RWPE2 (cell line): ENCODE measurements at places on chromosomes 5 and 9.
A peak's percentile ranks its signal among the peaks of the same experiment; 100 is the strongest.

DNA sequence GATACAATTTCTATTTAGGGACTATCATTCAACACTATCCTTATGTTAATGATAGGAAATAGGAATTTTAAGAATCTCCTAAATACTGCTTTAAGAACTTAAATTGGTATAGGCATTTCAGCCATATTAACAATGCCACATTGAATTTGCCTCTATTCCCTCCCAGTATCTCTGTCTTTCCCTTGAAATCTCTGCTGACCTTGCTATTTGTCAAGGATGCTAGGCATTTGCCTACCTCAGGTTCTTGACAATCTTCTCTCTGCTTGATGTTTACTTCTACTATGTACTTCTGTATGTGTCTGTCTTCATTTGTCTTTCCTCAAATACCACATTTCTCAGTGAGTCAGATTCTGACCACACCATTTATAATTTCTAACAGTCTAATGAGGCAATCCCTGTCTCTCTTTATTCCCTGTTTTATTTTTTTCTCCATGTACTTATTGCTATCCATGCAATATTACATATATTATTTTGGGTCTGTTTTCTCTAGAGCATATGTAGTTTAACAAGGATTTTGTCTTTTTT, 1461.4 kb upstream of the CDH9 start:
- no peak for DNase-seq

- DNase-seq = peak; percentile 74
These were observed 37.1 kb upstream of the FAM169A start for GRCh38 chr5:74903165-74903787.

GRCh38 chr9:109907810-109908458, 127.9 kb downstream of the PALM2AKAP2 start:
- no peak for DNase-seq

- no peak for DNase-seq
These were observed 284.5 kb downstream of the ZNF608 start for GRCh38 chr5:124461941-124462340.

DNA sequence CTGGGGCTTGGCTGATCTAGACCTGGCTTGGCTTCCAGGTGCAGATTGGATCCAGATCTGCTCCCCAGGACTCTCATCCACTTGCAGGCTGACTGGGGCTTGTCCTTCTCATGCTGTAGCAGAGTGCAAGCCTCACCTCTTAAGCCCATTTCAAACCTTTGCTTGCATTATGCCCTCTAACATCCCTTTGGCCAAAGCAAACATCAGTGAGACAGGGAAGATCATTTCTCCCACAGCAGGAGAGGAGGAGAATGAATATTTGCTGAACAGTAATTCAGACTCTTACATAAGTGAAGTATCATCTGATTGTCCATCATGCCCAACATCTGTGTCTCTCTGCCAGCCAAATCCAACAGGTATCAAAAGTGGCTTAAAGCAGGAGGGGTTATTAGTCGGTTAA, 194.9 kb downstream of the C9orf152 start:
- DNase-seq = no peak

DNA sequence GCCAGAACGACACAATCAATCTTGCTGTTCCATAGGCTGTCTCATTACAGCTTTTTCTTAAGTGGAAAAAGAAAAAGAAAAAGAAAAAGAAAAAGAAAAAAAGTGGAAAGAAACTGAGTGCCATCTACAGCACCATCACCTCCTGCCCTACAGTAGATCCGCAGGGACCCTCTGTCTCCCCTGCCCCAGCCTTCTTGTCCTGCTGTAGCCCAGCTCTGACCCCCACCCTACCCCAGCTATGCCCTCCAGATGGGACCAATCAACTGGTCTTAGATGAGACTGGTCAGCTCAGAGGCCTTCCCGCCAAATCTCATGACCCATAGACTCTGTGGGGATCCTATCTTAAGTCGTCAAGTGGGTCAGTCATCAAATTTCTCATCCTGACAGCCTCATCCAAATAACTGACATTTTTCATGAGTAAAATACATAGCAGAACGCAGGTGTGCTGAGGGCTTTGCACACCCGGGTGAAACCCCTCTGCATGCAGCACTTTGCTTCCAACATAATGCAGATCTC, 34.8 kb downstream of the TSPAN17 start:
- no peak for DNase-seq

DNA sequence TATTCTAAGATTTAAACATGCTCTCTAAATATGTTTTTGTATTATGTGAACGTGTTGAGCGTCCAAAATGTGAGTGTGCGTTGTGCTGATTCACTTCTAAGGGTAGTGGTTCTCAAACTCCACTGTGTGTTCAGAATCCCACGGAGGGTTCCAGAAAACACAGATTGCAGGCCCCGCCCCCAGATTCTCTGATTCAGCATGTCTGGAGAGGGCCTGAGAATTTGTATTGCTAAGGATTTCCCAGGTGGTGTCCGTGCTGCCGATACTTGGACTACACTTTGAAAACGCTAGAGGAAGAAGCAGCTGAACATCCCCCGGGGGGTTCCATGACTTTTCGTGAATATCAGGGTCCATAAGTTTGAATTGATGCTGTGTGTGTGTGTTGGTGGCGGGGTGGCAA, 1043.2 kb upstream of the WWC1 start:
- DNase-seq = no peak

DNA sequence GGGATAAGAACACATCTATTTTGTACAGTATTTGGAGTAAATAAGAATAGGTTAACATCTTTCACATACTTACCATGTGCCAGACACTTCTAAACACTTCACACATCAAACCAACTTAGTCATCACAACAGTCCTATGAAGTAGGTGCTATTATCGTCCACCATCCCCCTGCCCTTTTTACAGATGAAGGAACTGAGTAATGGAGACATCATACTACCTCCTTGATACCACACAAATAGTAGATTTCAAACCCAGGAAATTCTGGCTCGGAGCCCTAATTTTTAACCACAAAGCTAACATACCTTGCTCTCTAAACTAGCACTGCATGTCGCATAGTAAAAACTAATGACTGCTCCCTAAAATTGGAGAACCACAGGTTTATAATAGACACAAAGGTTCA, 4.2 kb upstream of the ZNF366 start:
- no peak for DNase-seq

GRCh38 chr5:159210210-159210661, 883 bp upstream of the RNF145 start:
- DNase-seq = no peak

DNA sequence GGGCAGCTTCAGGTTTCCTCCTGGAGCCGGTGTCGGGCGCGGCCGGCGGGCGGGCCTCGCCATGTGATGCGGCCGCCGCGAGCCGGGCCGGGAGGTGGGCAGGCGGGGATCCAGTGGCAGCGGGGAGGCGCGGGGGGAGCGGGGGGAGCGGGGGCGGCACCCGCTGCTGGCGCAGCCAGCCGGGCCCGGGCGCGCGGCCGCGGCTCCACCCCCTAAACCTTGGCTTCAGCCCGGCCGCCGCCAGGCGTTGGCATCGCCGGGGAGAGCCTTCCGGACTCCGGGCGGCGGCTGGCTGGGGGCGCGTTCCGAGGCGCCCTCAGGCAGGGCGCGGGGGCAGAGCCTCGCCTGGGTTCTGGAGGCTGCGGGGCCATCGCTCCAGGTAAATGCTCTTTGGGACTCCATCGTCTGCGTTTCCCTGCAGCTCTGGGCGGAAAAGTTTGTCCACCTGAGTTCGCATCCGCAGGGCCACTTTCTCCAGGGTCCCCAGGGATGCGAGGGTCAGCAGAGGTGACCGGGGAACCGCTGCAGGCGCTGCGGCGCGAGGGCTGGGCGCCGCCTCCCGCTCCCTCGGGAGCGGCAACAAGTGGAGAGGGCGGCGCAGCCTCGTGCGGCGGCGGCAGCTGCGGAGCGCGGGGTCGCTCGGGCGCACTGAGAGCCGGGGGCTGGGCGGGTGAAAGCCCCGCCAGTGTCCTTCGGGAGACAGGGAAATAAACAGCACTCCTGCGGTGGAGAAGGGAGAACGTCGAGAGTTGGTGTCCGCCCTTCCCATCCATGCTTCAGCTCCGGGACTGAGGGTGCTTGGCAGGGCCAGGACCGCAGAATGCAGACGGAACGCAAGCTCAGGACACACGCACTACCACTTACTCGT, at the start of gene ARHGEF28:
ARHGEF28 (plus strand) TSS at position 253 of the 868 bp plus-strand sequence. CDS start 58,656 bp downstream, outside the sequence.
- DNase-seq = peak; percentile 89

DNA sequence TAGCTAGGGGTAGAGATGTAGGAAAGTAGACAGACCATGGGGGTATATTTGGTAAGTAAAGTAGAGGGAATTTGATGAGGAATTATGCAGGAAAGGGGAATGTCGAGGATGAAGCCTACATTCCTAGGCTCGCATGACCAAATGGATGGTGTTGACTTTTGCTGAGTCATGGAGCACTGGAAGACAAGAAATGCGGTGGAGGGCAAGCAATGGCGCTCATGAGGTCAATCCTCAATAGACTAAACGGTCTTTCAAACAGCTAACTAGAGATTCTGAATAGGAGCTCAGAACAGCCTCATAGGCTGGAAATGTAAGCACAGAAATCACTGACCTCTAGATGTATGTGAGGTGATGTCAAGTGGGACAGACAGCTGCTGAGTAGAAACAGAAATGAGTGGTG, 50.7 kb upstream of the FST start:
- DNase-seq = no peak

GRCh38 chr9:113409883-113410206, 630 bp downstream of the POLE3 start:
- no peak for DNase-seq

DNA sequence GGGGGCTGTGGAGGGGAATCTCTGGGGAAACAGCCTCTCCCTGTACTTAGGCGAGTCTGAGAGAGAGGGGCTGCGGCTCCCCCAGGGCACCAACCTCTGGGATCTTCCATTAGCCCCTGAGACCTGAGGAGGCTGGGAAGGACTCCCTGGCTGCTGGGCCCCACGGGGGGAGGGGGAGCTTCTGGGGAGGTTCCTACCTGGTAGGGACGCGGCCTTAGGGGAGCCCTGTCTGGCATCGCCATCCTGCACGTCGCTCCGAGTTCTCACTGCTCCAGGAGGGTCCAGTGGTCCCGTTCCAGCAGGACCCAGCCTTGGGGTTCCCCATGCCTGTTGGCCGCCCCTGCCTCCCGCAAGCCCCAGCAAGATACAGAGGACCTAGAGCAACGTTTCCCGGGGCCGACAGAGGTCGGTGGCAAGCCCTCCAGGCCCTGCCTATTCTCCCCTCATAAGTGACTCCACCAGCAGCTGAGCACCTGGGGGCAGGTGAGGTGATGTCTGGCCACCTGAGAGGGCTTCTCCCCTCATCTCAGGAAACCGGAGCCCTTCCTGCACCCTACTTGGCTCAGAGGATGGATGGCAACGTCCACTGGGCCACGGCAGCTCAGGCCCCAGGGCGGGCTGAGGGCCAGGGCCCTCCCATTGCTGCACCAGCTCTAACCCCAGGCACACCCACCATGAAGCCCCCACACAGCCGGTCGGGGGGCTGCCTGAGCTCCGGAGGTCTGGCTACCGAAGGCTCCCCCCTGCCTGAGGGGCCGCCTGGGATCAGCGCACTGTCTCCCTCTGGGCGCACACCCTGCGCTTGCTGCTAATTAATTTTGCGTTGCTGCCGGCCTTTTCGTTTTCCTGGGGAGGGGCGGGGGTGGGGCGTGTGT, 22.5 kb downstream of the TPPP start:
- DNase-seq = no peak

- DNase-seq = peak; percentile 27
These were observed 126.5 kb upstream of the LARP1 start for GRCh38 chr5:154628685-154629084.

DNA sequence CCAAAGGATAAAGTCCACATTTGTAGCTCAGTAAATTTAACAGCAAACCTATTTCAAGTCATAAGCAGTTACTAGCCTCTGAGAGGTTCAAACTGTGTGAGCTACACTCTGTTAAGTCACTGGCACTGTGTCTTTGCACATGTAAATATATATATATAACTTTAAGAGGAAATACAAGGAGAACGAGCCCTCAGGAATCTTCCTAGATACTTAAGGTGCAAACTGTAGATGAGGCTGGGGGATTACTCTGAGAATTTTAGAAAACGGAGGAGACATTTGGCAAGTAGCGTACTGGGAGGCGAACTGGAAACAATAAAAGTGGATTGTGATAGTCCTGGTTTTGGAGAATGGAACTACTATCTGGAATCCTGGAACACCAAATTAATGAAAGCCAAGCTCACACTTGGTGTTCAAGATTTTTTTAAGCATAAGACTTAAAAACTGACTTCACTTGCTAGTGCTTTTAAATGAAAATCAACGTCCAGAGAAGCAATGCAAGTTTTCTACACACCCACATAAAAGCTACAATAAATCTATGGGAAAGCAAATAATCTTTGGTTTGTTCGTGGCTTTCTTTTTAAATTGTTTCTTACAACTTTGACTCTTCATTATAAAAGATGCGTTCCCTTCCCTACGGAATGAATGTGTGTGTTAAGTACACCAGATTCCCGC, 1057.0 kb upstream of the DMAC1 start:
- DNase-seq = no peak

DNA sequence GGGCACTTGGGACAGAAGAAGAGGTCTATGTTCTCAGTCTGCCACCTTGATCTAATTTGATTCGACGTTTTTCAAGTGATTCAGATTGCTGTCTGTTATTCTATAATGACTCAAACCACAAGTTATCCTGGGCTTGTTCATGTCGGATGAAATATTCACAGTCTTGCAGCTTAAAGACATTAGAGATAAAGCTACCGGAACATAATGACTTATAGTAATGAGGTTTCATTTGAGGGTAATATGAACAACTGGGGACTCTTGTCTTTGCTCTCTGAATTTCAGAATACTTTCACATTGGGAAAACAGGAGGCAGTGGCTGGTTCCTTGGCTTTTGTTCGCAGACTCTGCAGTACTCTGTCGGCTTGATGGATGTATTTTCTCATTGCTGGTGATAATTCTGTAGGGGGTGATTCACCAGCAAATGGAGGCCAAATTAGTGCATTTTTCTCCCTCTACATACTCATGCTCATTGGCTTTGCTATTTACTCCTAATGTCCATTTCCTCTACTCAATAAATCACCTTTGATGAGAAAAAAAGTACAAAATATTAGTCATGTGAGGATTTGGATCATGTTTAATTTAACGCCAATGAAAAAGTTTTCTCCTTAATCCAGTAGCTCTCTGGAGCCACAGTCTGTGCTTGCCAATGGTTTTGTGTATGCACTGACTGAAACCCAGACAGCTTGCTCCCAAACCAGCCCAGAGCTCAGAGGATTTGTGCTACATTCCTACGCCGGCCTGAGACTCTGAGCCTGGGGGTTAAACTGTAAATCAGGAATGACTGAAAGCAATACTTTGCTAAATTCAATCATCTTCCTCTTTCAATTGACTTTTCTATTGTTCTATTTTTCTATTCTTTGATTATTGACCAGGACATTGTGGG, 154.7 kb upstream of the ANKH start:
- DNase-seq = no peak

DNA sequence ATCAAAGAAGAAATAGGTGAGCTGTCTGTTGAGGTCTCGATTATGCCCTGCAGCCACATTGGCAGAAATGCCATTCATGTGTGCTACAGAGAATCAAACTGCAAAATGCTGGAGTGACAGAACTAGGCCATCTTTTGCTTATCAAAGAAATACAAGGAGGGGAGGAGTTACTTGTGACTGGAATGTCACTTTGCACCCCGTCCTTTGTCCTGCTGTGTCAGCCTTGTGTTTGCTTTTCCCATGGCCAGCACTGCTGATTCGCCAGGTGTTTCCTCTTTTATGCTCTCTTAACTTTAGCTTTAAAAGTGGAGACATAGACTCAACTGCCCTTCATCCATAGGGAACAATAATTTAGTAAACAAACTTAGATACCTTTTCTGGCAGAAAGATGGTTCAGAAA, 54.3 kb downstream of the SLC46A2 start:
- DNase-seq = no peak
